Stimulated activated naive CD4-positive, alpha-beta T cell treated with Interleukin-2 at 50 U/mL for 16 hours (primary cell): ENCODE measurements at places on chromosomes 12 and 14.

DNA sequence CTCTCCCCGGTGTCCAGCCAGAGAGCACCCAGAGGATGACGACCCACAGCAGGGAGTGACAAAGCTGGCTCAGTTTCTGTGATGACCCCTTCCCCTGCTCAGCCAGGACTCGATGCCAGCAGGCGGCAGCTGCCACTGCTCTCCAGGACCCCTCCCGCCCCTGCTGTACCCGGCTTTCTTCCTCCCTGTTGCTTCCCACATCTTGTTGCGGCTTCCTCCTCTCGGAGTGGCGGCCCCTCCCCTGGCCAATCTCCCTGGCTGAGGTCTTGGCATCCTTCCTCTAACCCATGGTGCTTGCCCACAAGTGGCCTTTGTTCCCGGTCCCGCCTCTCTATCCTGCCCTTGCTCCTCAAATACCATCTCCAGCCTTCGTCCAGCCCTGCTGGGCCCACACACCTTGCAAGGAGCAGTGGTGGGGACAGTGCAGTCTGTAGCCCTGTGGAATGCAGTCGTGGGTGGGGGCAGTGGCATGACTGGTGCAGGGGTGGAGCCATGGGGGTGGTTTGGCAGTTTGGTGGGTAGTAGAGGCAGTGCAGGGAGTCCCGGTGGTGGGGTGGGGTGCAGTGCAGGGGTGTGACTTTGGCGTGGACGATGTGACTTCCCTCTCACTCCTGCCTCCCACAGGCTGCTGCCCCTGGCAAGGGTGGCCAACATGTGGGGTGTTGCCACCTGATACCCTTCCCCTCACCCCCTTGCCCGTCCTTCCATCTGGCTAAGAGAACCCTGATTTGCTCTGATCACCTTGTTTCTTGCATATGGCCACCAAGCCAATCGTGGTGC, 16.3 kb upstream of the BEGAIN start:
- no peak for DNase-seq

GRCh38 chr12:5210179-5210922, 166.7 kb downstream of the KCNA5 start:
- no peak for DNase-seq

DNA sequence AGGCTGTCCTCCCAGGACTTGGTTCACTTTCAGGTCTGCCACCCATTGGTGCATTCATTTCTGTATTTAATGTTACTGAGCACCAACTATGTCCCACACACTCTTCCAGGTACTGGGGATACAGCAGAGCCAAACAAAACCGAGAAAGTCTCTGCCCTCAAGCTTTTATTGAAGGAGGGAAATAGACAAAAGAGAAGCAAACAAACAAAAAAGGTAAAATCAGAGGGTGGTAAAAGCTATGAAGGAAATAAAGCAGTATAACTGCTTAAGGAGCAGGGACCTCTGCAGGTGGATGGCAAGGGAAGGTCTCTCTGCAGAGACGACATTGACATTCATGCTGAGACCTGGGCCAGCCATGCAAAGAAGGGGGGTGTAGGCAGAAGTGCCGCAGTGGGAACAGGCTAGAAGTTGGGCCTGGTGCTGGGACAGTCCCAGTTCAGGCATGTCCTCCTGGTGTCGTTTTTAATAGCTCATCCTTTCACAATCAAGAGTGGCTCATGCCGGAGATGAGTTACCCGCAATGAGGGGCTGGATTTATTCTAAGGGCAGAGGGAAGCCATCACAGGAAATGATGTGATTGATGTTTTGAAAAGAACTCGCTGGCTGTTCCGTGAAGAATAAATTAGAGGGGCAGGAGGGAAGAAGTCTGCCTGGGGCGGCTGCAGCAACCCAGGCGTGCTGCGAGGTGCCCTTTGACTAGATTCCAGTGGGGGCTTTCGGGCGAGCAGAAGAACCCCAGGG, 72.8 kb downstream of the IRF2BPL start:
- peak; percentile 53 for DNase-seq

- DNase-seq = no peak
Observed at GRCh38 chr14:91143862-91144261, 30.0 kb downstream of the DGLUCY start.

DNA sequence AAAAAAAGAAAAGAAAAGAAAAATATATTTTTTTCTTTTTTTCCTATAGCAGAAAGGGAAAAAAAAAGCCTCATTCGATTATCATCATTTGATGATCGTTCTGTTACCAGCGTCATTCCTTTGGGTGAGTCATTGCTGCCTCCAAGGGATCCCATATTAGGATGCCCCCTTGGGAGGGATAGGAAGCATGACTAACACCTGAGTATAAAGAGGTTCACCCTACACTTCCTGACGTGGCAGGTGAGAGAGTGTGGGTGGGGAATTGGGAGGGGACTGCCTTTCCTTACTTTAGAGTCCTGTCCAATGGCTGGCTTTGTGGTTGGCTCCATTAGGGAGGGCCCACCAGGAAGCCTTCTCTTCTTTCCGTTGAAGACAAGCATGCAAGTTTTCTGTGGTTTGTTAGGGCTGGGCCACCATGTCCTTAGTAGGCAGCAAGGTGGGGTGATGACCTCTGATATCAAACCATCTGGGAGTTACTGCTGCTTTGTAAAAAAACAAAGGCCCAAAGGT, 56.1 kb upstream of the FUT8 start:
- peak; percentile 17 for DNase-seq

- DNase-seq = no peak
Observed at GRCh38 chr12:6638305-6638704, 2.5 kb upstream of the LPAR5 start.

GRCh38 chr12:129119537-129119936, 266.3 kb downstream of the GLT1D1 start:
- no peak for DNase-seq

DNA sequence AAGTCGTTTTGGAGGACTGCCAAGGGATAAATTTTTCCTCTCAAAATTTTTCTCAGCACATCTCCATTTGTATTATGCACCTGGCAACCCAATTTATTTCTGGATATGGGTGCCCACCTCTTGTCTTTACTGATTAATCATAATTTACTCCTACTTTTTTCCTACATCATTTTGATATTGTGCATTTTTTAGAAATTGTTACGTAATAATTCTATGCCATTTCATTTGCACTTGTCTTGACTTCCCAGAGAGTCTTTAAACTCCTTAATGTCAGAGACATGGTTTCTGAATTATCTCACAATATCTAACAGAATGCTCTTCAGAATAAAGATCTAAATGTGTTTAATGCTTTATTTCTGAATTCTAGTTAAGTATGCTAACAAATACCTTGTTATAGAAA, 113.1 kb downstream of the TMTC3 start:
- no peak for DNase-seq

DNA sequence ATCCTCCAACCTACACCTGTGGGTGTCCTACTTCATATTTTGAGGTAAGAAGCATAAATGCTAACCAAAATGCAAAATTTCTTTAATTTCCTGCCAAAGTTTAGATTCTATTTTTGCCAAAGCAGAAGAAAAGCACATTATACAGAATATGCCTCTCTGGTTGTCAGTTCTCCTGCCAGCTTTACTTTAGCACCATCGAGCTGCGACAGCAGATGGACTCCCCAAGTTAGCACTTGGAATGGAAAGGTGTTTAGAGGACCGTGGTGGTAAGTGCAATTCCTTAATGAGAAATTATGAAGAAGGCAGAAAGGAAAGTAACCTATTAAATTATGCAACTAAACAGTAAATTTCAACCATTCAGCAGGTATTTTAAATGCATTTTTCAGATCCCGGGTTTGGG, 326.6 kb downstream of the RERGL start:
- DNase-seq = no peak

DNA sequence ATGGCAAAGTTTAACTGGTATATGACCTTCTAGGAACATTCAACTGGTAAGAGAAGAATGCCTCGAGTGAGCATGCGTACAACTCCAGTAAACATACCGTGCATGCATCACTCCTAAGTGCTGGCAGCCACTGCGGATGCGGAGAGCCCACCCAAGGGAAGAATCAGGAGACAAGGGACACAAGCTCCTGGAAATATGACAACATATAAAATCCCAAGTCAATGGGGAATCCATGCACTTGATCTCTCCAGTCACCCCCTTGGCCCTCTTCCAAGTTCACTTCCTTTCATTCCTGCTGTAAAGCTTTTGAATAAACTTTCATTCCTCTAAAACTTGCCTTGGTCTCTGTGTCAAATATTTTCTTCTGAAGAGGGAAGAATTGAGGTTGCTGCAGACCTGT, 168.7 kb upstream of the TMCC3 start:
- no peak for DNase-seq

- DNase-seq = no peak
Observed at GRCh38 chr12:62657363-62657632, 190.7 kb downstream of the MON2 start.

DNA sequence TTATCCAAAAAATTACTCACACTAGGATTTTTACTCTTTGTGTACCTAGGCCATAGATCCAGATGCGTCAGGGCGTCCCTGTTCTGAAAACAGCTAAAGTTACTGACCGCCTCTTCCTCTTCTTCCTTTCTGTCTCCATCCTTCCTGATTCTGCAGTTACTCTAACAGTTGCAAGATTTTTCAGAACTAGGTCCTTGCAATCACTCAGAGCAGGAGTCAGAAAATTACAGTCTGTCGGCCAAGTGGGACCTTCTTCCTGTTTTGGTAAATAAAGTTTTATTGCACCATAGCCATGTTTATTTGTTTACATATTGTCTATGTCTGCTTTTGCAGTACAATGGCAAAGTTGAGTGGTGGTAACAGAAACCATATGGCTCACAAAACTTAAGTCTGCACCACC, 25.6 kb upstream of the FGF6 start:
- no peak for DNase-seq

DNA sequence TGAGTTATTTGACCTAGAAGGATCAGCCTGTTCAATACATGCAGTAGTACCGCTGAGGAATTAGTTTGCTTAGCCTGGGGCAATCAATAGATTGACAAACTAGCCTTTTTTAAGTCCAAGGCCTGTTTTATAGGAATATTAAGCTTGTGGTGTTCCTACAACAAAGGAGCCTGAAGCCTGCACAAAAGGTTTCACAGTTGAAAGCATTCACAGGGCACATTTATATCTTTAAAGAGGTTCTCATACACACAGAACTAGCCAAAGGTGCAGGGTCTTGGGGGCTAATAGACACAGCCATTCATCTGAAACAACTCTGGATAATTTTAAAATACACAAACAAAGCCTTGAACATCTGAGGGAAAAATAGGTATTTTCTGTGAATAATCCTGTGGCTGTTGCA, 160.3 kb downstream of the RPS29 start:
- no peak for DNase-seq

DNA sequence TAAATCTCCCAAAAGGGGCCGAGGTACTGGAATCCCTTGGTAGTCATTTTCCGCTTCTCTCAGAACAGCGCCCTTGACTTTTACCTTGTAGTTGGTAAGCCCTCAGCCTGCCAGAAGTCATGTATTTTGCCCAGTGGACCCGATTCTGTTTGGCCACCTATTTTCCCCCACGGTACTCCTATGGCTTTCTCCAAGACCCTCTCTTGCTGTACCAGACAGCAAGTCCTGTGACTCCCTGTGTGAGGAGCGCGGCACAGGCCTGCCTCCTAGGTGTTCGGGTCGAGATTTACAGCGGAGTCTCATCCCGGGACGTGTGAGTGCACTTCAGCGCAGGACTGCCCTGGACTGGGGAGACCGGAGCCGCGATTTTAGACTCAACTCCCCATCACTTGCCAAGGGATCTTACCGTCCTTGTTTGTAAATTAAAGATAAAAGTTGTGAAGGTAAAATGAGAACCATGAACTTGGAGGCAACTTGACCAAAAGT, 1.1 kb upstream of the MBD6 start:
- peak; percentile 14 for DNase-seq

DNA sequence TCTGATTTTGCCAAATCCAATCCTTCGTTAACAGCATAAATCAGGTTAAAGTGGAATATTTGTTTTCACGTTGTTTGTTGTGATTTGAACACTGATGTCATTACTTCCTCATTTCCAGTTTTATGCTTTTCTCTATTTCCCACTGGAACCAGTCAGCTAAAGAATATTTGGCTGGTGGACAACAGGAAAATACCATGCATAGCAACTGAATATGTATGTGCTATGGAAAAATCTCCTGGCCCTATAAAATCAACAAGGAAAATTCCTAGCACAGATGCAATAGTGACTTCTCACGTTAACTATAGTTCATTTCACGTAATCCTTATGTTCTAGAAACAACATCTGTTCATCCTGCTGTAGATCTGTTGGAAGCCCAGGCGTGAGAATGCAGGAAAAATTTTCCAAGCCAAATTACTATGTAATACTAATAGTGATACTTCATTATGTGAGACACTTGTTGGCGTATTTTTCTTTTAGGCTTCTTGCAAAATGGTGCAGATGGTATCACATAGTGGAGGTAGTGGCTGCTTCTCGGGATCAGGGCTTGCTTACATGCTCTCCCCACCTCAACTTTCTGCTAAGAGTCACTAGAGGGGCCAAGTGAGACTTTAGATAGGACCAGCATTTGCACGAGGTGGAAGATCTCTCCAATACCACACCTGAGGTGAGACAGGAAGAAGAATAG, 86.3 kb upstream of the USP44 start:
- no peak for DNase-seq

- DNase-seq = no peak
Observed at GRCh38 chr12:76810671-76811419, 46.9 kb downstream of the ZDHHC17 start.

DNA sequence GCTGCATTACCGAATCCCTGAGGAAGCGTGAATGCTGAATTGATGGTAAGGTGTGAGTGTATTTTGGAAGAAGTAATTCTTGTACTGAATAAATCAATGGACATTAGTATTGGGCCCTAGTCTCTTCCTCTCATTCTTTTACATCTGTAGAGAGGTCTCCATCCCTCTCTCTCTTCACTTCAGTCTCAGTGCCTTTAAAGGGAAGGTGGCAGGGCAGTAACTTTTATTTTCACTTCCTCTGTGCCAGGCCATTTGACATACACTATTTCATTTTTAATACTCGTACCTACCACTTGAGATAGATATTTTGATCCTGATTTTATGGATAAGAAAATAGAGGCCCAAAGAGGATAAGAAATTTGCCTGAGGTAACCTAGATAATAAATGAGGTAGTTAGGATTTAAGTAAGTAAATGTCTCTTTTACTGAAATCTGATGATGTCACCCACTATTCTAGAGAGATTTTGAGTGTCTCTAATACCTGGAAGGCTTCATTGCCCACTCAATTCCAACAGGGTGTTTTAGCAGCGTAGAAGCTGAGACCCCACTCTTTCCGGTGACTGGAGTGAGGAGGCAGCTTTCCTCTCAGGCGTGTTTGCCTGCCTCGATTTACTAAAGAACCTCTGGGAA, 177.9 kb upstream of the PRICKLE1 start:
- no peak for DNase-seq

GRCh38 chr14:52266179-52266578, 1.3 kb upstream of the PTGDR start:
- no peak for DNase-seq

GRCh38 chr14:77221241-77221871, 39.8 kb downstream of the TMEM63C start:
- no peak for DNase-seq
